Activated T-cell treated with anti-CD3 and anti-CD28 coated beads, Interleukin-2, amount 50 U/mL, for 24 hours (primary cell): ENCODE measurements at places on chromosomes 1 and 21.

- peaks cover 23% of the 10 kb centered on the region for H3K27me3 ChIP-seq
- no peak overlapping the region for H3K4me3 ChIP-seq
- no peak for DNase-seq
- no peaks in the 10 kb centered on the region for H3K4me1 ChIP-seq
Observed at GRCh38 chr1:37133276-37134145, 99.2 kb upstream of the GRIK3 start.

DNA sequence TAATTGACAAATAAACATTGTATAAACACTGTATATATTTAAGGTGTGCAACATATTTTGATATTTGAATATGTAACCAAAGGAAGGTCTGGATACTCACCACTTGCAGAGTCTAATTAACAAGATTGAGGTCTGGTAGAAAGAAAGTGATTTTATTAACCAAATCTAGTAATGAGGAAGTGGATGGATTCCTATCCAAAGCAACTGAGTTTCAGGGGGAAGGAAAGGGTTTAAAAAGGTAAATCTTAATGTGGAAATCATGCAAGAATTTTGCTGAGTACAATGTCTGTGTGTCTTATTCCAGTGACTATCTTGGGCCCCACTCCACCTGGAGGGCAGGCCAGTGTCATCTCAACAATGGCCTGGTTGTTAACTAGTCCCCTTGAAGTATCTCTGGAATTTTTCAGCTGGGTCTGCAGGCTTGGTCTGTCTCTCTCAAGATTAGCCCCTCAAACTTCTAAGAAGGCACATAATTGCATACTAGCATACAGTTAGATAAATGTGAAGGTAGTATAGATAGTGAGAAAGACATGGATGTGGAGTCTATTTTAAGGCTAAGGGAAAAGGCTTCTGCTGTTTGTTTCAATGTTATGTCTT is 262.7 kb upstream of the RGS18 start:
- H3K27me3 ChIP-seq: no peaks in the 10 kb centered on the region
- no peak for DNase-seq
- no peaks in the 10 kb centered on the region for H3K4me1 ChIP-seq
- H3K4me3 ChIP-seq: no peak overlapping the region
- no peaks in the 10 kb centered on the region for H3K36me3 ChIP-seq
- H3K27ac ChIP-seq: no peak overlapping the region

- H3K4me1 ChIP-seq: peaks cover 2% of the 10 kb centered on the region
- no peak overlapping the region for H3K4me3 ChIP-seq
- H3K27ac ChIP-seq: no peak overlapping the region
- H3K36me3 ChIP-seq: no peaks in the 10 kb centered on the region
- peaks cover 18% of the 10 kb centered on the region for H3K27me3 ChIP-seq
Observed at GRCh38 chr1:6409053-6409452, 10.7 kb downstream of the HES2 start.

DNA sequence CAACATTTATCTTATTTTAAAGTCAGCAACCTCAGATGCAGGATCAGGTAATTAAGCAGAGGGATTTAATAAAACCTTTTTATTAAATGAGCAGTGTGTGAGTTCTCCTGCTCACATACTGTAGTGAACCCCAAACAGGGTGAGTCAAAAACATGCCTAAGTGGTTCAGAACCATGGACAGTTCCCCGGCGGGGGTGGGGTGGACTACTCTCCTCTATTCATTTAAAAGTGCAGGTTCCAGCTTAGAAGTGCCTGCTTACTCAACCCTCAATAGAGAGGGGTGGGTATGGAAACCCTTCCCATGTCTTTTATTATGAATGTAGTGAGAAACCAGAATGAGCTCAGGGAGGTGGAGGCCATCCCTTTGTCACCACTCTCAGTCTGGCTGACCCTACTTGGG is 397.9 kb downstream of the HHAT start:
- H3K27me3 ChIP-seq: peaks cover 9% of the 10 kb centered on the region
- H3K36me3 ChIP-seq: no peaks in the 10 kb centered on the region
- no peak overlapping the region for H3K27ac ChIP-seq
- no peak overlapping the region for H3K4me3 ChIP-seq
- peak; percentile 35 for DNase-seq

DNA sequence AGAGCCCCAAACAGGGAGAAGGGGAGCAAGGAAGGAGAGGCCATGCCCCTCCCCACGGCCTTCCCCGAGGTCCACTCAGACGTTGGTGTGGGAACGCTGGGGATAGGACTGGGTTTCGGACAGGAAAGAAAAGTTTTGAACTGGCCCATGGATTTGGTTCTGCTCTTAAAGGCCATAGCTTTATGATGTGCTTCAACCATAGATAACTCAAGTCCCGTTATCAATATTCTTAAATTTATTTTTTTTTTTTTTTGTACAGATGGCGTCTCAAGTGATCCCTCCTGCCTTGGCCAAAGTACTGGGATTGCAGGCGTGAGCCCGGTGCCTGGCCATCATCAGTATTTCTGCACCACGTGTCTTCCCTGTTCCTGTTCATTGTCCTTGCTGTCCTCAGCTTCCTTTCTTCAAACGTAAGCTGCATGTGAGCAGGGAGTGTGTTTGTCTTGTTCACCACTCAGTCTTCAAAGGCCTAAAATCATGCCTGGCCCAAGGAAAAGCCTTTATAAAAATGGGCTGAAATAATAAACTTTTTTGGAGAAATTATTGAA is 820 bp upstream of the KRTAP10-1 start:
- no peaks in the 10 kb centered on the region for H3K4me1 ChIP-seq
- H3K4me3 ChIP-seq: no peak overlapping the region
- H3K36me3 ChIP-seq: peaks cover 4% of the 10 kb centered on the region
- H3K27me3 ChIP-seq: no peaks in the 10 kb centered on the region
- no peak overlapping the region for H3K27ac ChIP-seq

DNA sequence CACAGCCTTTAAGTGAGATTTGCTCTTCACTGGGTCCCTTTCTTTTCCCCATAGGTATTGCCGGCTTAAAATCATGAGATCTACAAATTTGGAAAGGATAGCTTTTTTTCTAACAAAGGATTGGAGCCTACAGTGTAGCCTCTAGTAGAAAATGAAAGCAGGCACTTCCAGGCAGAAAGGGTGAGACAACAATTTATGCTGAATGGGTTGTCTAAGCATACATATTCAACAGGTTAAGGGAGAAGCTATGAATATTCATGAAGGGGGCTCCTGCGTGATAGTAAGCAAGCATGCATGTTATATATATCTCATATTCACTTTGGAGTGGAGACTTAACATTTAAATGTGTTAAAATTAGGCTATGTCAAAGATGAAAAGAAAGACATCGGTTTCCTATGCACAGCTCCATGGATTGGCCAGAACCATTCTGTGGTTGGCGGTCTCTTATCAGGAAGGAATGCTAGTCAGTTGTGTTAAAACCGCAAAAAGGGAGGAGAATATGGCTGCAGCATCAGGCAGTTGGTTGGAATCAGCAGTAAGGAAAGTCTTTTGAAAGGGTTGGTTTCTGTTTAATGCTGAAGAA is 66.0 kb downstream of the VCAM1 start:
- no peaks in the 10 kb centered on the region for H3K36me3 ChIP-seq
- no peak overlapping the region for H3K4me3 ChIP-seq
- DNase-seq: no peak
- no peak overlapping the region for H3K27ac ChIP-seq
- H3K4me1 ChIP-seq: peaks cover 4% of the 10 kb centered on the region

DNA sequence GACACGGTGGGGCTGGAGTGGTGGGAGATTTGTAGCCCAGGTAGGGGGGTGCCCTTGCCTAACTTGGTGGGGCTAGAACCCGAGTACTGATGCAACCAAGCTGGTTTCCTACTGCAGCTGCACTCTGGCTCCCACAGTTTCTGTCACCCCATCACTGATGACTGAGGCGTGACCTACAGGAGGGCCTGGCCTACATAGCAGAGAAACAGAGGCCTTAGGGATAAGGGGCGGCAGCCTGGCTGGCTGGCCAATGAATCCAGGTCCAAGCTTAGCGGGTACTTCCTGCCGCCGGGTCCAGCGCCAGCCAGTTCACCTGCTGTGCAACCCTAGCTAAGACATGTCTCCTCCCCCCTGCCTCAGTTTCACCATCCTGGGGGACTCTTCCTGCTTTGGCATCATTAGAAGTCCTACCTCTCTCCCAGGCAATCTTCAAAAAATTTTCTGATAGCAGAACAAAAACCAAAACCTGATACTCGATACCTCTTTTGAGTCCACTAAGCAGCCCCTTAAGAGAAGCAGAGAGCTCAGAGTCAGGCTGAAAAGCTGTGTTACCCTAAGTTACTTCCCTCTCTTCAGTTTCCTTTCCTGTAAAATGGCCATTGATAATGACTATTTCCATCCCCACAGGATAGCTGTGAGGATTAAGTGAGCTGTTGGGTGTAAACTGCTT is 27.3 kb upstream of the RNF19B start:
- H3K27me3 ChIP-seq: no peaks in the 10 kb centered on the region
- peak overlapping the region; percentile 88 for H3K27ac ChIP-seq

DNA sequence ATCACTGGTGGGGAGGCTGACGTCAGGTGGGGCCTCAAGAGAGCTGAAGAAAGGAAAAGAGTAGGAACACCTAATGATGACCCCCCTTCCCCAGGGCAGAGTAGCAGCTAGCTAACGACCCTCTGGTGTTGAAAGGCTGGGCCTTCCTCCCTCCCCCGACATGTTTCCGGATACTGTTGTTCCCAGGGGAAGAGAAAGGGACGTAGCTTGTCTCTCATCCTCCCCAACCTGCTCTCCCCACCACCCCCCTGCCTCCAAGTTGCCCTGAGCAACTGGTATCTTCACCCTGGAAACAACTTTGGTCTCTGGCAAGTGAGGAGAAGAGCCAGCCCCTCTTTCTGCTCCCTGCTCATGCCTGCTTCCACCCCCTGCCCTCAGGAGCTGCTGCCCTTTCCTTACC is 2.4 kb downstream of the SEMA6C start:
- no peak overlapping the region for H3K4me3 ChIP-seq
- H3K27ac ChIP-seq: no peak overlapping the region
- H3K4me1 ChIP-seq: peaks cover 19% of the 10 kb centered on the region
- H3K27me3 ChIP-seq: peaks cover 4% of the 10 kb centered on the region
- H3K36me3 ChIP-seq: no peaks in the 10 kb centered on the region

DNA sequence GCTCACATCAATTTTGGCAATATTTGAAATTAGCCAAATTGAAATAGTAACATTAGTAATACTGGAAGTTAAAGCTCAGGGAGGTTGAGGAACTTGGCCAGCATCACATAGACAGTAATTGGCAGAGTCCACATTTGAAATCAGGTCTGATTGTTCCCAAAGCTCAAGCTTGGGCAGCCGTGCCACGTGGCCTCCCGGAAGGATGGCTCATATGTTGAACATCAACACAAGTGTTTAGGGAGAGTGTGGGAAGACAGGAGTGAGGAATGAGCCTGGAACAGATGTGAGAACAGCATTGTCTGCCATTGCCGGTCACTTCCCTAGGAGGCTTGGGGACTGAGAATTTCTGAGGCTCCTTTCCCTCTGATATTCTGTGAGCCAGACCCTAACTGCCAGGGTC is 40.2 kb upstream of the RBM15 start:
- H3K4me1 ChIP-seq: no peaks in the 10 kb centered on the region
- H3K36me3 ChIP-seq: no peaks in the 10 kb centered on the region
- no peak for DNase-seq
- no peak overlapping the region for H3K27ac ChIP-seq
